ENCODE measurements at places on chromosomes 7 and 10.

GRCh38 chr10:58951746-58952145 lies 224.7 kb upstream of the PHYHIPL start:
- DNase-seq = peak; percentile 37

GRCh38 chr7:123229426-123229825 lies 29.7 kb upstream of the SLC13A1 start:
- DNase-seq = no peak

- DNase-seq = no peak
These were observed 20.4 kb upstream of the HIPK2 start for GRCh38 chr7:139798221-139798620.

DNA sequence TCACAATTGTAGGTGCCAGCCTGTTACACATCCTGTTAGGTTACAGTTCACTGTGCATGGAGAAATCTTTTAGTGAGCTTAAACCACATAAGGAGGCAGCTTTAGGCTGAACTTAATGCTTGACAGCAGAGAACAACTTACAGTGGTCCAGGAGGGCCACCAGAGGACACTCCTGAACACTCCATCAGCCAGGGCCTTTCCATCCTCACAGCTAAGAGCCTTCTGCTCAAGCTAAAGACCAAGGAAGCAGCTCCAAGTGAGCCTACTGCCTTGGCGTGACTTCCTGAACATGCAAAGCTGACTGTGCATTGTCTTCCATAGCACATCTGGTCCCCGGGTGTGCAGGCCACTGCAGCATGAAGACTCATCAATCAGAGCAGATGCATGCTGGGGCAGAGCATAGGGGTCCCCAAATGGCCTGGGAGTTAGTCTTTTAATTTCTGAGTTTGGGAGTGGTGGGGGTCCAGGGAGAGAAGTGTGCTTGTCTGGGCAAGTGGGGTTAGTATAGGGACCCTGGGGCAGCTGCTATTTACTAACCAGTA lies 105.0 kb downstream of the ZNF248 start:
- DNase-seq = peak; percentile 16

DNA sequence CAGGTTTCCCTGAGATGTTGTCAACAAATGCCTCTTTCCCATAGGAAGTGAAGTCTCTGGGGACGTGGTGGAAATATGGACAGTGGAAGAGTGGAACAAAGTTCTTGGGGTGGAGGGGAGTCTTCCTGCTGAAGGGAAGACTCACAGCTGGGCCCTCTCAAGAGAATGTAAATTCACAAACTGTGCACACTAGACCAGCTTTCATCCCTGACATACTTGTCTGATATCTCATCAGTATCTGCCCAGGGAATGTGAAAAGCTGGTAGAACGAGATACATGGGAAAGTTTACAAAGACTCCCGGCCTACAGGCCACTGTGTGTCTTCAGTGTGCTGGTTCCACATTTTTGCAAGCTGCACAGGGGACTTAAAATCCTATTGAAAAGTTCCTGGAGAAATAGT lies 16.7 kb upstream of the CCDC3 start:
- no peak for DNase-seq

- no peak for DNase-seq
These were observed 23.0 kb upstream of the YWHAG start for GRCh38 chr7:76381814-76382213.

DNA sequence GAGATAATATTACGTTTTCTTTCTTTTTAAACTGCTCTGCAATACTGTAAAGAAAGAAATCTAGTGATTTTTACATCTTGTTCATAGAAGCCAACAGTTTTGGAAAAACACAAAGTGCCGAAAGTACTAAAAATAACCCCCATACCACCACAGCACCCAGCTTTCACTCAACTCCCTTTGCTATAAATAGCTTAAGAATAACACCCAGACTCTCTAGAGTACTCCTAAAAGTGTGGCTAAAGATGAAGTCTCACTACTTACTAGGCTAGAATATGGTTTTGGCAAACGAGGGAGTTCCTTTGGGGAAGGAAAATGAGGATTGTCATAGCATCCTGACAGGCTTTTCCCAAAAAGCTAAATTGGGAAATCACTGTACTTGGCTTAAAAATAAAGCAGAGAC lies 151.8 kb upstream of the ANK3 start:
- DNase-seq = no peak

- no peak for DNase-seq
These were observed 111.1 kb downstream of the ELMO1 start for GRCh38 chr7:37337522-37337921.

DNA sequence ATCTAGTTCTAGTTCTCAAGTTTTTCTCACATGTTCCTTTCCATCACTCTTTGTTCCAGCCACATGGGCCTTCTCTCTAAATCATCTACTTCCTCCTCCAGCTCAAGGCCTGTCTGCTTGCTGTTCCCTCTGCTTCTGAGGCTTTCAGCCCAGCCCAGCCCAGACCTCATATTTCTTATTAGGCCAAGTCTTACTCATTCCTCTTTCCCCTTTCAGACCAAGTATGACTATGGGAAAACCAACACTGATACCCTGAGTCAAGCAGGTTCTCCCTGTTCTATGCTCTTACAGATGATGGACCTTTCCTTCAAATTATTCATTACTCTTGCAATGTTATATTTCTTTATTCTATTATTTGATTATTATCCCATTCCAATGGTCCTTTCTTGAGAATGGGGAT lies 80.3 kb upstream of the SEM1 start:
- DNase-seq = no peak

GRCh38 chr10:123554656-123555055 lies 111.5 kb upstream of the GPR26 start:
- no peak for DNase-seq

- DNase-seq = no peak
These were observed 4.9 kb upstream of the DPYSL4 start for GRCh38 chr10:132181691-132182425.

GRCh38 chr10:20672741-20673140 lies 224.4 kb downstream of the NEBL start:
- no peak for DNase-seq

DNA sequence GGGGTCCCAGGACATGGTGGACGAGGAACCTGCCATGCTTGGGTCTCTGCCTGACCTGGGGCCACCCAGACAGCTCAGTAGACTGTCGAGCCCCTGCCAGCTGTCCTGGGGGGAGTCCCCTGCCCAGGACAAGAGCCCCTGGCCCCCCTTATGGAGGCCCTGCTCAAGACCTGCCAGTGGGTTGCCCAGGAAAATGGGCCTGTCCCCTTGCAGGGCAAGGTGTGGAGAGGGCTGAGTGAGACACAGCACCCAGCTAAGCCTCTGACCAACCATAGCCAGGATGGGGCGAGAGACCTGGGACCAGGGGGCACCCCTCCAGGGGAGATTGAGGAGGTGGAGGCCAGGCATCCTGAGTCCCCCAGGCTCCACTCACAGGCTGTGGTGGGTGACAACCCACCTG lies 1.8 kb downstream of the FUOM start:
- no peak for DNase-seq

DNA sequence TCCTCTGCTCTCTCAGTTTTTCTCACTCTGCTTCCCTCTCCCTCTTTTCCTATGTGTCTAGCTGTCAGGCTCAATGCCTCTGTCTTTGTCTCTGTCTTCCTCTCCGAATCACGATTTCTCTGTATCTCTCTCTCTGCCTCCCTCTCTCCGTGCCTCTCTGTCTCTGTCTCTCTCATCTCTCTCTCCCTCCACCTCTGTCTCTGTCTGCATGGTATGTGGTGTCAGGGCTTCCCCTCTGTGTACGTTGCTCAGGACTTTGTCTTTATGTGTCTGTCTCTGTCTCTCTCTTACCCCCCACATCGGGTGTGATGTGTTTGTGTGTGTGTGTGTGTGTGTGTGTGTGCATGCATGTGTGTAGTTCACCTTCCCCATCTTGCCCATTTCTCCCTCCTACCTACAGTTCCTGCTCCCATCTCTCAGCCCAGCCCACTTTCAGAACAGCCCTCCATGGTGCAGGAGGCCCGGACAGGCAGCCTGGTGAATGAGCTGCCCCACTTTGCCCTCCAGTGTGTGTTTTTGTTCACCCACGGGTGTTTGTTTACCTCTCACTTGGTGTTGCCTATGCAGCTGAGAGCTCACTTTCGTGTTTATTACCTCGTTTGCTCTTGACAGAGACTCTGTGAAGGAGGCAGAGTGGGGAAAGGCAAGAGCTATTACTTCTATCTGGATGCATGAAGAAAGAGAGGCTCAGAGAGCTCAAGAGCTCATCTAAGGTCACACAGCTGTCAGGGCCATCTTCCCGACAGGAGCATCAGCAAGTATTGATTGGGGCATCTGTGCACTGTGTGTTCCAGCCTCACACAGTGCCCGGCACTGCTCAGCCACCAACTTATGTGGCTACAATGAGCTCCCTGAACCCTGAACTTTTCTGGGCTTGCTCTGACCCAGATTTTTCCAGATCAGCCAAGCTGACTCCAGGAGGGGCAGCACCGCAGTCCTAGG lies 163.5 kb upstream of the ZMIZ1 start:
- no peak for DNase-seq

DNA sequence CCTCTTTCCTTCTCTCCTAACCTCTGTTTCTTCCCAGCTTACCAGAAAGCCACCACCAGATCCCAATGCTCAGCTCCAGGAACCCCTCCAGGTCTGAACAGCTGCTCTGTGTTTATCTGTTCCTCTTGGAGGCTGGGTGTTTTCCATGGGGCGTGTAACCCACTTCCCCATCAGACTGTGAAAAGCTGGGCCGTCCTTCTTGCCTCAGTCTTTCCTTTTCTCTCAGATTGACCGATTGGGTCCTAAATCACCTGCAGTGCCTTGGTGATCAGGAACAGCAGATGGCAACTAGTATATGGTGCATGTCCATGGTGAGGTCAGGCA lies 4.8 kb downstream of the SH3PXD2A start:
- DNase-seq = no peak

DNA sequence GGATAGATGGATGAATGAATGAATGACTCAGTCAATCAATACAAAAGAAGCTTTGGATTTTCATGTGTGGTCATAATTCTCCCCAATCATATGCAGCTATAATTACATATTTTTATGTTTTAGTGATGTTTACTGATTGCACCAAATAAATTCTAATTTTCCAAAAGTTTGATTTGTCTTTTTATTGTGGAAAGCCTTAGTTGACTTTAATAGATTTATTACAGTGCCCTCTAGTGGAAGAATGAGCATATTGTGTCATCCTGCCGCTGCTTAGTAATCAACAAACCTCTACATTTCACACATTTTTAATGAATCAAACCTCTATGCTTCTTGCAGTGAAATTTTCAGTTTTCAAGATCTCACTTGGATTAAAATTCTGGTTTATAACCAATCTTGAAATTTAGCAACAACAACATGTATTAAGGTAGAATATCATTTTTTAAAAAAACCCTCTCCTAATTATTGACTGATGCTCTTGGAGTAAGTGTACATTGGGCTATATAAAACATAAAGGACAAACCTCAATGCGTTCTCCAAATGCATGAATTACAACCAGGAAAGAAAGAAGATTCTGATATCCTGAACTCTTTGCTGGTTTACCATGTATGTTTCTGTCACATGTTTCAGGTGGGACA lies 55.6 kb upstream of the PNLIP start:
- DNase-seq = peak; percentile 3

DNA sequence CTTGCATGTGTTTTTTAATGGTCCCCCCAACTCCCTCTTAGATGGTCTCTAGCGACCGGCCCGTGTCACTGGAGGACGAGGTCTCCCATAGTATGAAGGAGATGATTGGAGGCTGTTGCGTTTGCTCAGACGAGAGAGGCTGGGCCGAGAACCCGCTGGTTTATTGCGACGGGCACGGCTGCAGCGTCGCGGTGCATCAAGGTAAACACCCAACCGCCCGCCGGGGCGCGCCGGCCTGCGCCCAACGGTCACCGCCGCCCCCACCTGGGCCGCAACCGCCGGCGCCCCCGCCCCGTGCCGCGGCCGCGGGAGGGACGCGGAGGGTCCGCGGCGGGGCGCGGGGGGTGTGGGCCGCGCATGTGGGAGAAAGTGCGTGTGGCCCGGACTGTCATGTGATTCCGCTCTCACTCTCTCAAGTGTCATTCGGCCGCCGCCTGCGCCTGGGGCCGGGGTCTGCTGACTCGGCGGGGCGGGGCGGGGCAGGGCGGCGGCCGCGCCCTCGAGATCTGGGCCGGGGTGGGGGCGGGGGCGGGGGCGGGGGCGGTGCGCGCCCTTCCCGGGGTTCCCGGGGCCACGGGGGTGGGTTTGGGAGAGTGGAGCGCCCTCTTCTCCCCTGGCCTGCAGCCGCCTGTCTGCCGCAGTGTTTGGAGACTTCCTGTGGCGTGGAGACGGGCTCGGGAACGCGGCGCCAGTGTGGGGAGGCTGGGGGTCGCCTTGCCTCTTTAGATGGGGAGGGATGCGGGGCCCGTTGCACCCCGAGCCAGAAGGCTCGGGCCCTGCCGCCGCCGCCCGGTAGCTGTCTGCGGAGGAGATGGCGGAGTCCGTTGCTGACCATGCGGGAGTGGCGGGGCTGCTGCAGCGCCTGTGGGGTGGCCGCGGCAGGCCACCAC lies 817 bp downstream of the MLLT10 start:
- peak; percentile 61 for DNase-seq

DNA sequence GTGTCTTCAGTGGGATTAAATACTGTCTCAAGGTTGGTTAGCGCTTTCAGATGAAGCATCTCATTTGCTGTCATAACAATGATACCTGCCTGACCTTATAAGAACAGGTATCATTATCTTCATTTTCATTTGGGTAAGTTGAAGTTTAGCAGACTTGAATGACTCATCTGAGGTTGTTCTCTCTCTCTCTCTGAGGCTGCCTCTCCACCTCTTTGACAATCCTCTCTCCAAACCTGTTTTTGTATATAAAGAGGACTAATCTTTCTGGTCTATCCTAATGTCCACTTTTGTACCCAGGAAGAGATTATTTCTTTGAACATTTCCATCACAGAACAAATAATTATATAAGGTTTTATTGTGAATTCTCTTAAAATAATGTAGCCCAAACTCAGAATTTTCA lies 291.4 kb downstream of the KLF6 start:
- peak; percentile 38 for DNase-seq

- DNase-seq = no peak
These were observed 13.2 kb downstream of the YKT6 start for GRCh38 chr7:44213877-44214388.

DNA sequence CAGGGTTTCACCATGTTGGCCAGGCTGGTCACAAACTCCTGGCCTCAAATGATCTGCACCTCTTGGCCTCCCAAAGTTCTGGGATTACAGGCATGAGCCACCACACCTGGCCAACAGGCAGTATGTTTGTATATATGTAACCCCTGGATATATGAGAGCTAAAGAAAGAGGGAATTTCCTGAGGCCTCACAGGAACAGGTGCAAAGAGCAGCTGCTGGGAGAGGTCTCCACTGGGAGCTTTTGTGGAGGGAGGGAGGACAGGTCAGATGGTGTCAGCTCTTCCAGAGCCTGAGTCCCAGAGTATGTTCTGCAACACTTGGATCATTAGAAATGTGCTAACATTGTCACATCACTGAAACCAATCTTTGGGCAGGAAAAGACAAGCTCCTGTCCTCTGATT lies 110.1 kb upstream of the KIF5B start:
- no peak for DNase-seq

Data from RPMI7951 (cell line).